Uterine smooth muscle cell (primary cell): ENCODE measurements at places on chromosomes 13 and 19. TPM values are rescaled to one million over a fixed set of nuclear protein-coding genes. Genes with fewer than 3 reads are reported as not detected.

The ZNF20 gene
- total RNA-seq, result 5.2 and 7.4 TPM in 2 replicates

The STOML3 gene
- not detected in 2 replicates for total RNA-seq

The PLEKHF1 gene
- total RNA-seq, result 42.8 and 72.5 TPM in 2 replicates

The ZNF575 gene
- 0.11 and 0.37 TPM in 2 replicates for total RNA-seq

The WDR87 gene
- not detected in 2 replicates for total RNA-seq

The TTYH1 gene
- total RNA-seq, result not detected in 2 replicates
